ENCODE measurements at places on chromosomes 2 and 18. TPM values are rescaled to one million over a fixed set of nuclear protein-coding genes. Genes with fewer than 3 reads are reported as not detected.

TUBA4B gene
- 4.8 TPM for polyA plus RNA-seq

TCF4 gene
- 69.0 TPM for polyA plus RNA-seq

LCT gene
- 0.12 TPM for polyA plus RNA-seq

IL1RL2 gene
- polyA plus RNA-seq: 1.6 TPM

TDRD15 gene
- not detected for polyA plus RNA-seq

SLC9A2 gene
- 0.04 TPM for polyA plus RNA-seq

LAMA1 gene
- 7.6 TPM for polyA plus RNA-seq

Data from right lung (tissue), 10 donors.